Lung (tissue), 17 donors: ENCODE measurements at places on chromosomes 11 and 22. TPM values are rescaled to one million over a fixed set of nuclear protein-coding genes. Genes with fewer than 3 reads are reported as not detected.
A peak's percentile ranks its signal among the peaks of the same experiment; 100 is the strongest.

DNA sequence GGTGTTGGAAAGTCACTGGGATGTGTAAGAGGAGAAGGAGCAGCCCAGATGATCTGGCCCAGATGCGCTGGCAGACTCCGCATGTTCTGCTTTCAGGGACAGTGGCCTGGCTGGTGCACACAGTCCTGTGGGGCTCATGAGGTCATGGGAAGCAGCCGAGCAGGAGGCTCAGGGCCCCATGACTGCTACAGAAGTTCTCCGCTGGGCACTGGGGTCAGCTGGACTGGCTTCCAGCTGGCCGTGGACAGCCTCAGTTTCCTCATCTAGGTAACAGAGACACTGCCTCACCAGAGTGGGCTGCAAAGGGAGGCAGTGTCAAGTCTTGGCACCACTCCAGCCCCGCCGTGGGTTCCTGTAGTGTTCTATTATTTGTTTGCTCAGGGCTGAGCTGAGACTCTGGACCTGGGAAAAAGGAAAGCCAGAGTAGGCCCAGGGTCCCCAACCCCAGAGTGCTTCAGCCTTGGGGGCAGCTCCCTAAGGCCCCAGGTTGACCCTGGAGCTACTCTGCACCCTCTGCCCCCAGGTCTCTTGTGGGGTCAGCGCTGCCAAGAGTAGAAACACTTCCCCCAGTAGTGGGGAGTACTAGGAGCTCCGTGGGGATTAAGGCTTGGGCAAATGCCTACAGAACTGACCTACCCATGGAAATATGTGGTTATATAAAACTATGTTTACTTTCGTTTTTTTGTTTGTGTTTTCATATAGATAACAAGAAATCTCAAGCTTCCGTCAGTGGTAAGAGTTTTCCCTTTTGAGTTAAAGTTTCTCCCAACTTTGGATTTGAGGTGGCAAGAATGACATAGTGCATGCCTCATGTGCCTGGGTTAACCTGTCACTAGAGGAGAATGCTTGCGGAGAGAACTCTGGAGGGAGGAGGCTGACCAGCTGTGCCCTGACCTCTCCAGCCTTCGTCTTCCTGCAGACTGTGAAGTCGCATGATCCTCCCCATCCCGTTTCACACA is 45.3 kb downstream of the MED15 start:
- peak; percentile 53 for DNase-seq

SOX10 gene
- not detected for polyA plus RNA-seq

DNA sequence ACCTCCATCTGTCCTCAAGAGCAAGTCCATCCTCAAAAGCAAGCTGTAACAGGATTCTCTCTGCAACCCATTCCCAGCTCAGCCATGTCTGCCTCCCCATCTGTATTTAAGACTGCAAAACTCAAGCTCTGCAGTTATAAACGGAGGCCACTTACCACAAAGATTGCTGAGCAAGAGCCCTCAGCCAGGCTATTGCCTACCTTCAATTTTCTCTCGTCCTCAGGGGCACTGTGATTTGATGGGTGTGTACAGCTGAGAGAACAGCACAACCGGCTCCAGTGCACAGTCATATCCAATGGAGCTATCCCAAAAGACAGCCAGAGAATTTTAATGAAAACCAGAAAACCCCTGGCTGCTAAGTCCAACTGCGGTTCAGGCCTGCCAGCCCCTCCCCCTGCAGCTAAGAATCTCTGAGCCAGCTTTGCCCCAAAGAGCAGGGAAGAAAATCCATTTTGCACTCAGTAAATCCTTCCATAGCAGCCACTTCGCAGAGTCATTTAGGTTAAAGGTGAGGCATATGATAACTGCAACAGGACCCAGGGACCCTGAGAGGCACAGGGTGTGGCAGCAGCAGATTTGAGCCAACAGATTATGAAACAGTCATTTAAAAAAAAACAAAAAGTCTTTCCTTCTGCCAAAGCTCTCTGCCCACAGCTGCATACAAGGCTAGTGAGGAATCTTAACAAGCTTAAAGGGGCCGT is 37.6 kb downstream of the RAB30 start:
- peak; percentile 79 for DNase-seq

DNA sequence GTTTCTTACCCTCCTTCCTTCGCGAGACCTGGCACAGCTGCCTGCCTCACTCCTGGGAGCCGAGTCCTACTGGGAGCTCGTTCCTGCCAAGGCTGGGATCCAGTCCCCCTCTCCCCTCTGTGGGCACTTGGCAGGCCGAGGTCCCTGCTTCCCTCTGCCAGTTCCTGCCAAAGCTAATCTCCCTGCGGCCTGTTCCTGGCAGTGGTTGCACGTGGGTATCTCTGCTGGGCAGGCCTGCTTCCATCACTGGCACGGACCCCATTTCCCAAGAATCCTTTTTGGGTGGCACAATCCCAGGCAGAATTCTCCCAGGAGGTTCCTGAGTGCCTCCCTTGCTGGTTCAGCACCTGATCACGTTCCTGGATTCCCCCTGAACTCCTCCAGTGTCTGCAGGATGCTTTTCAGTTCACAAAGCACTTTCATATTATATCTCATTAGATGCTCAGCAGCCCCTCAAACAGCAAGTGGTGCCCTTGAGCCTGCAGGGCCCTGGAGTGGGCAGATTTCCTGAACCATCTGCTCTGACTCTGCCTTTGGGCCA is 96.5 kb downstream of the RRM1 start:
- DNase-seq = no peak

GRCh38 chr11:128532016-128532571 is 55.3 kb downstream of the ETS1 start:
- DNase-seq = no peak

DNA sequence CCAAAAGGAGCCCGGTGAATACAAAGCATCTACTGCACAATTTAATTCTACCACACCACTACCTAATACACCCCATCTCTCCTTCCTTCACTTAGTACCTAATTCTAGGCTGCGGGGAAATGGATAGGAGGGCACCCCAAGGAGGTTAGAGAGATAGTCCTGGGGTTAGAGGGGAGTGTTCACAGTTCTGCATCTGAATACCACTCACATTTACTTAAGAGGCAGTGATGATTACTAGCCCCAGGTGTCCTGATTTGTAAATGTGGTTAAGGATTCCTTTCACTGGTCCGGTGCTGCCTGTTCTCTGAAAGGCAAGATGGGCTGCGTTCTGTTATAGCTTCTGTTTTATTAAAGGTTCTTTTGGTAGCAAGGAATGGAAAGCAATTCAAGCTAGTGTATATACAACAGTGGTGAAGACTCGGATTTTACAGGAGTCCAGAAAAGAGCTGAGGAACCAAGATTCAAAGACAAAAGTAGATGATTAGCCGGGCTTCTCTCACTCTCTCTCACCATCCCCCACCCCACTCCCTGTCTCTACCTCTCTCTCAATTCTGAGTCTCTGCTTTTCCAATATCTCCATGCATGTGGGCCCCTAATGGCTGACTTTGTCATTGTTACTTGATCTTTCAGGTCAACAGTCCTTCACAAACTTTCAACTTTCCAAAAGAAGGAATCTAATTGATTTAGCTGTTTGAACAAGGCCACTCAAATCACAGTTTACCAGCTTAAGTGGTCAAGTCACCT is 8.7 kb upstream of the KCNA4 start:
- DNase-seq = no peak

DNA sequence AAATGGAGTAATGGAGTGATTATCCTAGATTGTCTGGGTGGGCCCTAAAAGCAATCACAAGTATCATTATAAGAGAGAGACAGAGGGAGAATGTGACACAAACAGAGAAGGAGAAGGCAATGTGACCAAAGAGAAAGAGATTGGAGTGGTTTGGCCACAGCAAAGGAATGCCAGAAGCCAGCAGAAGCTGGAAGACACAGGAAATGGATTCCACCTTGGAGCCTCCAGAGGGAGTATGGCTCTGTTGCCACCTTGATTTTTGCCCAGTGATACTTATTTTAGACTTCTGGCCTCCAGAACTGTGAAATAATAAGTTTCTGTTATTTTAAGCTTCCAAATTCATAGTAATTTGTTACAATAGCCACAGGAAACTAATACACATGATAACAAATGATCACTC is 36.8 kb upstream of the OR5P2 start:
- no peak for DNase-seq

GRCh38 chr11:75639762-75640181 is 29.1 kb downstream of the MAP6 start:
- peak; percentile 94 for DNase-seq
